ENCODE measurements at places on chromosomes 5 and 9.

- no peak for DNase-seq
These were observed 434 bp upstream of the FSD1L start for GRCh38 chr9:105447386-105447813.

DNA sequence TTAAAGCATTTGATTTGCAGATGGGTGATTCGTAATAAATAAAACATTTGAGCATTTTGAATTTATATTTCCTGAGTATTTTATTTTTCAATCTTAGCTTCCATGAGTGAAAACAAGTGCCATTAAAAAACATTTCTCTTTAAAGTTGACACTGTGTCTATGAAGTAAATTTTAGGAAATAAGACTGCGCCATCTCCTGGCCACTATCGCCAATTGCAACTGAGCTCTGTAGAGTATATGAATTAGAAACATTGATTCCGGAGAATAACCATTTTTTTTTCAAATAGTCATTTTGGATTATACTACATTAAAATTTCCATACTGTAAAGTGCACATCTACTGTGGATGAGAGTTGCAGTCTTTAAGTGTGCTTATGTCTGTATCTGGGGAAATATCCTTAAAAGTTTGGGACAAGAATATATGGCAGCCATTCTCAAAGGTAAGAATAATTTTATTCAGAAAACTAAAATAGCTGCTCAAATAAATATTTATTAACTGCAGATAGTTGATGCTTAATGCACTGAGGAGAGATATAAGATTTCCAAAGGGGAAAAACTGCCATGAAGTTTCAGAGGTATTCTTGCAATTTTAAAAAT lies 5.9 kb downstream of the DMRTA1 start:
- DNase-seq: peak; percentile 67

- DNase-seq: no peak
These were observed 35.7 kb upstream of the EGFL7 start for GRCh38 chr9:136626740-136627642.

DNA sequence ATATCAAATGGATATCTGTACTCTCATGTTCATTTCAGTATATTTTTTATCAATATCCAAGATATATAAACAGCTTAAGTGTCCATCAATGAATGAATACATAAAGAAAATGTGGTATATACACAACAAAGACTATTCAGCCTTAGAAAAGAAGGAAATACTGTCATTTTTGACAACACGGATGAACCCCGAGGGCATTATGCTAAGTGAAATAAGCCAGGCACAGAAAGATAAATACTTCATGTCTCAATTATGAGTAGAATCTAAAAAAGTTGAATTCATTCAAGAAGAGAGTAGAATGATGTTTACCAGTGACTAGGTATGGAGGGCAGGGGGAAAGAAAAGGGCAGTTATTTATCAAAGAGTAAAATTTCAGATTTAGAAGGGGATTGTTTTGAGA lies 949.8 kb upstream of the TYRP1 start:
- no peak for DNase-seq

All from ACHN (cell line).